GM03348 (cell line): ENCODE measurements at places on chromosomes 7 and 10.
A peak's percentile ranks its signal among the peaks of the same experiment; 100 is the strongest.

- no peak for DNase-seq
Observed at GRCh38 chr7:51259766-51260165, 56.8 kb downstream of the COBL start.

- DNase-seq, result no peak
Observed at GRCh38 chr10:35843524-35844181, 201.6 kb upstream of the FZD8 start.

- DNase-seq, result peak; percentile 85
Observed at GRCh38 chr10:126749015-126749655, 78.6 kb upstream of the C10orf90 start.

GRCh38 chr7:25389489-25390106, 161.3 kb upstream of the NPVF start:
- peak; percentile 64 for DNase-seq

DNA sequence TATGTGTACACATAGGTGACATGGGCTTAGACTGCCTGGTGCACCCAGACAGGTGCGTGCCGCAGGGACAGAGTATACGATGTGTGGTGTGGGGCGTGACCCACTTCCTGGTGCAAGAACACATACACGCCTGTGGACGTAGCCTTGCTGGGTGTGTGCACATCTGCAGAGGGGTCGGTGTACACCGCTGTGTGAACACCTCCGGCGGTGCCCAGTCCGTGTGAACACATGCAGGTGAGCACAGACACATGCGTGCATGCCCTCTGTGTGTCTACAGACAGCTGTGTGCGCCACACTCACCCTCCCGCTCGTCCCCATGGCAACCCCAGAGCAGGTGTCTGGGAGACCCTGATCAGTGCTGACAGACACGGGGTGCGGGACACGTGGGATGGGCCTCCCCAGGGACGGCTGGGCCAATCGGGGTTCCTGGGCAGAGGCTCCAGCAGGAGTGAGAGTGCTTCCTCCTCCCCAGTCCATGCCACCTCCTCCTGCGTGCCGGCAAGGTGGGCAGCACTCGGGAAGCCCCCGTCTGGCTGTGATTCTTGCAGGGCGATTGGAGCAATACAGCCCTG, 23.4 kb downstream of the ELFN1 start:
- DNase-seq, result no peak

DNA sequence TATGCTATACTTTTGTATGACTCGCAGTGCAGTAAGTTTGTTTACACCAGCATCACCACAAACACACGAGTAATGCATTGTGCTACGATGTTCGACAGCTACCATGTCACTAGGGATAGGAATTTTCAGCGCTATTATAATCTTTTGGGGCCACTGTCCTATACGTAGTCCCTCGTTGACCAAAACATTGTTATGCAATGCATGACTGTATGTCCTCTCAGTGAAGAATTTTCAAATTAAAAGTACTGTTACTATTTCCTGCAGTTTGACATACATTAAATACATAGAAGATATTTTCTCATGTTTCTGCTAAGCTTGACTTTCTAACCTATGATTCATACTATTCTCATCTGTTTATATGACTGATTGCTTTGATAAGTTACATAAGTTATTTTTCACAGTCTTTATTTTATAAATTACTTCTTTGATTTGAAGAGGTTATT, 203.6 kb downstream of the VTI1A start:
- no peak for DNase-seq
